T-helper 1 cell (primary cell): ENCODE measurements at places on chromosomes 5 and 9.

GRCh38 chr9:123941524-123942070 is 11.7 kb upstream of the DENND1A start:
- no peak for DNase-seq

DNA sequence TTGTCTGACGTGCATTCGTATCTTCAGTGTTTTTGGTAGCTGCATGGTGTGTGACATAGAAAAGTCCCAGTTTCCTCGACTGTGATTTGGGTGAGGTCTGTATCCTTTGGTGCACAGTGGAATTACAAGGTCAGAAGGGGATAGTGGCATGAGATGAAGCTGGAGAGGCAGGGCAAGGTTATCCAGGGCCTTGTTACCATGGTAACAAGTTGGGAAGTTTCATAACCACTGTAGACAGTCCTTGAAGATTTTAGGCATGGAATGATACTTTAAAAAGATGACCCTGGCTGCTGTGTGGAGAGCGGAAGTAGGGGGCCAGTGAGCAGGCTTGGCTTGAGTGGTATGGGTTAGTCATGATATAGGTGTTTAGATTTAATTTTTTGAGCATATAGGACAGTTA is 11.9 kb downstream of the EHMT1 start:
- no peak for DNase-seq

GRCh38 chr9:84261070-84261746 is 79.3 kb downstream of the SLC28A3 start:
- DNase-seq = peak; percentile 41

- no peak for DNase-seq
These were observed 13.3 kb downstream of the REXO4 start for GRCh38 chr9:133404454-133405002.

- no peak for DNase-seq
These were observed 237.6 kb upstream of the RIOK2 start for GRCh38 chr5:97420646-97421045.

- no peak for DNase-seq
These were observed 67.7 kb downstream of the VAV2 start for GRCh38 chr9:133924453-133924852.

- no peak for DNase-seq
These were observed 45.4 kb downstream of the ANGPTL2 start for GRCh38 chr9:127076860-127077643.

DNA sequence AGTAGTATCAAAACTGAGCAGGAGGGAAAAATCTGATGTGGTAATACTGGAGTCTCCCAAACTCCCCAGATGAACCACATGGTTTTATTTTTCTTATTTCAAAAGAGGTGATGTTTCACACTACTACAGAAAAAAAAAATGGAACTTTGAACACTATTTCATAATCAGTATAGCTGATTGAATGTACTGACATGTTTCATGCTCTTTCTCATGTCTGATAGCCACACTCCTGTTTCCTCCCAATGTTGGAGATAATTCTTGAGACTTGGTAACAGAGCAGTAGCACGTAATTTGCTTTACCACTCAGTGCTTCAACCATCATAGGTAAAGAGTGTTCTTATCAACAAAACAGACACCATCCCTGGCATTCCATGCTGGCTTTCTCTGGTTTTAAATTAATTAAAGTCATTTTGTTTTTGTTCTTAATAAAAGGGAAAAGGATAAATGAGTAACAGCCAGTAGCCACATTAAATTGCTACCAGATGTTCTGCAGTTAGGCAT is 85.2 kb downstream of the MUSK start:
- DNase-seq = no peak

DNA sequence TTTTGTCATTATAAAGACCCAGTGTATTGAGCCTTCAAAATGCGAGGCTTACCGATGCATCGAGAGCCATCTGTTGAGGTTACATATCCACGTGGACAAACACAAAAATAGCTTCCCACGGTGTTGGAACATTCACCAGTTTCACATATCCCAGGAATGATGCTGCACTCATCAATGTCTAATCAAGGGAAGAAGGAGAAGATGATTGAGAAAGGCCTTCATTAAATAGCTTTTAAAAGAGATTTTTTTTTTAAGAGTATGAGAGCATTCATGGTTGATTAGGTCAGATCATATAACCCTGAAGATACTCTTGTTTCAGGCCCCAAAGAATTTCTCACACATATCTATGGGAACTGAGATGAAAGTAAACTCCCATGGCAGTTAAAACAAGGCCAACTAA is 129.4 kb downstream of the FBN2 start:
- DNase-seq = no peak

- DNase-seq = no peak
These were observed 52.2 kb upstream of the GRAMD2B start for GRCh38 chr5:126370796-126371718.

DNA sequence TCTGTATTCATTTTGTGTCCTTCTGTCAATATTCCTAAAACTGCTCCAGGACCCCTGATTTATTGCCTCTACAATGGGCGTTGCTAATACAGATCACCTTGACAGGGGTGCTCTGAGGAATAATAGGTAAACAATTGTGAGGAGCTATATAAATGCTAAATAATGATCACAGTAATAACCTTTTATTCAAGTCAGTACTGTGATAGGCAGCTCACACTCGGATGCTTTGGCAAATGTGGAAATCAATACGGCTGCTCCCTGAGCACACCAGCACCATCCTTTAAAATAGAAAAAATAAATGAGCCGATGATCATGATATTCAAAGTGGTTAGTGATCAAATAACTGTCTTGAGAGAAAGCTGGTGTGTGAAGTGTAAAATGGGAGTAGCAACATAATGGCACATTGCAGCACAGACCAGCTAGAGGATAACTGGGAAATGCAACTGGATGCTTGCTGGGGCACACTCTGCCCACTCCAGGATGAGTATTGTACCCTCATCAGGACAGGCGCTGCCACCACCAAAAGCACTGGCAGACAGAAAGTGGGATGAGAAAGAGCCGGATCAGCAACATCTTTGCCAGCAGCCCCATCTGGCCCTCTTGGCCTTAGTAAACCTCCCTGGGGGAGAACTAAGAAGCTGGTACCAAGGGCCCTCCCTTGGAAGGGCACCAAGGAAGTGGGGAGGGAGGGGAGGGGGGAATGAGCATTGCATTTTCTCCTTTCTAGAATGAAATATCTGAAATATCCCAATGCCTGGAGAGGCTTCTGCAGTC is 69.4 kb upstream of the SPATA31D4 start:
- DNase-seq = no peak

DNA sequence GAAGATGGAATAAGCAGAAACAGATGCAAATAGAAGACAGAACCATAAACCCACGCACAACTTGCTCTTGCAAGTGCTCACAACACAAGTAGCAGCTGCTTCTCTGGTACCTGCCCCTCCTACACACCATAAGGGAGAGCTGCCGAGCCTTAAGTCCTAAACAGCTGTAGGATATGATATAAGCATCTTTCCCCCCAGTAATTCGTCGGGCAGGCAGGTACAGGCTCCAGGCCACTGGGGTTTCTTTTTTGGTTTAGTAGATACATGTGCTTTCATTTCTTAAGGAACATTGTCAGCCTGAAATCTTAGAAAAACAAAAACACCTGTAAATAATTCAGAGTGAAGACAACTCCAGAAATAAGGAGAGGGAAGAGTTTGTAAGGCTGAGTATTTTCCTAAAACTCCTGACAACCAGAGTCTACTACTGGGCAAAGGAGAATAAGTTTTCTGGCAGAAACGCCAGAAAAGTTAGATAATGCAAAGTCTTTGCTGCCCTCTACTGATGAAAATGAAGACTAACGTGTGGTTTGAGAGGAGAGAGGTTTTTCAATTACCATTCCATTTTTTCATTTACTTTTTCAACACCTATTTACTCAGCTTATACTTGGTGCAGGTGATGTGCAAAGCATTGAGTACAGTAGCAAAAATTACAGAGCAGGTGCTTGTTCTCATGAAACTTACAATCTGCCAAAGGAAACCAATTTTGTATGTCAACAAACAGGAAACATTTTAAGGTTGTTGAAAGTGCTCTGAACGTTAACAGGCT is 20.1 kb upstream of the TCERG1 start:
- no peak for DNase-seq

DNA sequence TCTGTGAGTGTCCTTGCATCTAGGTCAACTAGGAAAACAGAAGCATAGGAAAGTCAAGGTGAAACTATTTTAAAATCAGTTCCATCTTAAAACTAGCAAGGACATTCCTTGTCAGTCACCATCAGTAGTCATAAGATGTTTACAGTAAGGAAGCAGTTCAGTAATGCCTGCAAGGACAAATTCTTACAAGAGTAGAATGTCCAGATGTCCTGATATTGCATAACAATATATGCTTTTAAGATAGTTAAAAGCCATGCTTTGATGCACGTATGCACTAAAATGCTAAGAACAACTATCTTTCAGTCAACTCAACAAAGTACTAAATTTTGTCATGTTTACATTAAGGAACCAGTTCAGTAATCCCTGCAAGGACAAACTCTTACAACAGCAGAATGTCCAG is 11.3 kb upstream of the SVEP1 start:
- DNase-seq = no peak

DNA sequence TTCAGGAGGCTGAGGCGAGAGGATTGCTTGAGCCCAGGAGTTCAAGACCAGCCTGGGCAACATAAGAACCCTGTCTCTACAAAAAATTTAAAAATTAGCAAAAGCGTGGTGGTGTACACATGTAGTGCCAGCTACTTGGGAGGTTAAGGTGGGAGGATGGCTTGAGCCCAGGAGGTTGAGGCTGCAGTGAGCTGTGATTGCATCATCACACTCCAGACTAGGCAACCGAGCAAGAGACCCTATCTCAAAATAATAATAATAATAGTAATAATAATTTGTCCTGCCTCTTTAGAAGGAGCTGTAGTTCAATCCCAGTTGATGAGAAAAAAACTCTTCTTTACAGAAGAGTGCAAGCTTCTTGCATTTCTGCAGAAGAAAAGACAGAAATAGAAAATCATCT is 10.0 kb upstream of the CD74 start:
- DNase-seq = no peak

- DNase-seq = no peak
These were observed 41.8 kb upstream of the PAM start for GRCh38 chr5:102713278-102713677.

GRCh38 chr9:136358888-136359287 is 4.7 kb downstream of the DNLZ start:
- no peak for DNase-seq

DNA sequence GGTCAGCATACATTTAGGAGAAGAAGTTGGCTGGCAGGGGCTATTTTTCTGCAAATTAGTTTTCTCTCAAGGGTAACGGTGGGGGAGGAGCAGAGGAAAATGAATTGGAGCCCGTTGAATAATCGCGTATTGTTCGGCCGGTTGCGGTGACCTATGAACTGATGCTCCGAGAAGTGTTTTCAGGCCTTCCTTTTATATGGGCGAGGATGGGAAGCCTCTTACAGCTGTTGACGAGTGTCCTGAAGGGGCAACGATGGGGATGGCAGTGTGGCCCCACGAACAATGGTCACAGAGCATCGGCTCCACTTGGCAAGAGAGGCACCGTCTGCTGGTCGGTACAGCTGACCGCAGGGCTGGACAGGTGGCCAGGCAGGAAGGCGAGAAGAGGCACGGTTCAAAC is 400.7 kb downstream of the ZSWIM6 start:
- no peak for DNase-seq

DNA sequence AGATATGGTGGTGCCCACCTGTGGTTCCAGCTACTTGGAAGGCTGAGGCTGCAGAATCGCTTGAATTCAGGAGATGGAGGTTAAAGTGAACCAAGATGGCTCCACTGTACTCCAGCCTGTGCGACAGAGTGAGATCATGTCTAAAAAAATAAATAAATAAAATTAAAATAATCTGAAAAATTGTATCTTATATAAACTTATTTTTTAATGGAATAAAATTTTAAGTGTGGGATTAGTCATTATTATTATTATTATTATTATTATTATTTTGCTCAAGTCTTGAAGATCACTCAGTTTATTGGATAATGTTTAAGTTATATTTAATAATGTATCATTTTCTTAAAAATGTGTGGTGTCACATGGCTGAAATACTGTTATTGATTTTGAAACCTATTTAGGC is 688.0 kb upstream of the COX7C start:
- no peak for DNase-seq

- peak; percentile 6 for DNase-seq
These were observed 10.4 kb downstream of the CCL28 start for GRCh38 chr5:43401827-43402226.

- no peak for DNase-seq
These were observed 3.1 kb upstream of the DOCK8 start for GRCh38 chr9:211557-211956.

- DNase-seq = no peak
These were observed 37.2 kb downstream of the NTNG2 start for GRCh38 chr9:132199056-132199455.

DNA sequence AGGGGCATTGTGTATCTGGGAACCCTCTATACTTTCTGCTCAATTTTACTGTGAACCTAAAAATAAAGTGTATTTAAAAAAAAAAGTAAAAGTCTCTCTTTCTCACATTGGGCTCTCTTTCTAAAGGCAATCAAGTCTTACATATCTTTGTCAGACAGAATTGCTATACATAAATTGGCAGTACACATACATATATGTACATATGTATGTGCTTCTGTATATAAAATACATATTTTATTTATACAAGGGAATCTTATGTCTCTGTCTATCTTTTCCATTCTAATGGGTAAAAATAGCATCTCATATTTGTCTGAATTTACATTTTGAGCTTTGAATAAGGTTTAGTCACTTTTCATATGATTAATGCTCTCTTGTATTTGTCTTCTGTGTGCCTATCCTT is 348.8 kb downstream of the SPATA31D1 start:
- no peak for DNase-seq

- DNase-seq = no peak
These were observed 27.0 kb downstream of the CDKN2A start for GRCh38 chr9:21967169-21967568.

GRCh38 chr5:107598958-107599357 is 71.8 kb downstream of the EFNA5 start:
- no peak for DNase-seq

GRCh38 chr9:80873861-80874260 is 815.5 kb downstream of the TLE1 start:
- no peak for DNase-seq

GRCh38 chr9:108188976-108189375 is 666.8 kb downstream of the ACTL7B start:
- no peak for DNase-seq

GRCh38 chr9:27152405-27152718 is 43.3 kb downstream of the TEK start:
- no peak for DNase-seq

DNA sequence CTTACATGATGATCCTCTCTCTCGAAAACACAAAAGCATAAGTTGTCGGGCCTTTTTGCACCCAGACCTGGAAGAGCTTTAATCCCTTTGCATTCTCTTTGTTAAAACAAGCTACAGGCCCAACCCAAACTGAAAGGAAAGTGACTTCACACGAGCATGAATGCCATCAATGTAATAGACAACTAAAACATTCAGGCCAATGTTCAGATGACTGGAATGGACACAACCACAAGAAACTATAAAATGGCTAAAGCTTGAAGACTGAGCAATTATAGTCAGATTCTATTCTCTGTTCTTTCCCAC is 45.5 kb downstream of the RFX3 start:
- DNase-seq = no peak

- no peak for DNase-seq
These were observed 225.8 kb upstream of the DAPK1 start for GRCh38 chr9:87271696-87272477.
